ENCODE measurements at places on chromosomes 5 and 9. TPM values are rescaled to one million over a fixed set of nuclear protein-coding genes. Genes with fewer than 3 reads are reported as not detected.

Gene DBN1
- total RNA-seq, result 134 TPM

Gene HSPA5
- total RNA-seq, result 40.8 TPM

Gene PPP3R2
- under 0.01 TPM for total RNA-seq

Gene TMOD1
- 27.5 TPM for total RNA-seq

Gene C5orf34
- 2.5 TPM for total RNA-seq

Gene NOXA1
- total RNA-seq, result 2.0 TPM

Gene MYO10
- 36.6 TPM for total RNA-seq

Gene SLC45A2
- 0.49 TPM for total RNA-seq

Gene SAPCD2
- 1.5 TPM for total RNA-seq

Gene CYLC2
- total RNA-seq, result not detected

Gene SLCO6A1
- 0.25 TPM for total RNA-seq

Gene TAF1L
- 0.25 TPM for total RNA-seq

Gene SCGB3A2
- total RNA-seq, result not detected

Gene TMEM252
- not detected for total RNA-seq

Gene PCDHGA12
- 7.9 TPM for total RNA-seq

Gene LHX3
- under 0.01 TPM for total RNA-seq

Gene ENTPD2
- 0.25 TPM for total RNA-seq

Gene PLAC8L1
- 0.25 TPM for total RNA-seq

Gene TRPM3
- 22.1 TPM for total RNA-seq

Gene TRIP13
- total RNA-seq, result 4.9 TPM

Gene C9
- total RNA-seq, result not detected

Gene KLF4
- 3.2 TPM for total RNA-seq

Gene KIF27
- 9.1 TPM for total RNA-seq

Gene DAB2IP
- 16.5 TPM for total RNA-seq
